ENCODE measurements at places on chromosomes 5 and 9. TPM values are rescaled to one million over a fixed set of nuclear protein-coding genes. Genes with fewer than 3 reads are reported as not detected.

- peak; percentile 72 for DNase-seq
Measured at GRCh38 chr5:132495667-132496190, 5.2 kb upstream of the IRF1 start.

GRCh38 chr5:126925482-126925881 is 104.9 kb downstream of the MARCHF3 start:
- DNase-seq, result no peak

- no peak for DNase-seq
Measured at GRCh38 chr9:112175796-112176315, 759 bp upstream of the SUSD1 start.

GRCh38 chr5:118968925-118969375 is 19.4 kb downstream of the DTWD2 start:
- DNase-seq, result no peak

GRCh38 chr9:108040783-108041182 is 551.2 kb upstream of the KLF4 start:
- DNase-seq, result no peak

- no peak for DNase-seq
Measured at GRCh38 chr5:113124265-113124664, 147.7 kb downstream of the DCP2 start.

GRCh38 chr5:134944630-134945029 is 23.1 kb upstream of the CATSPER3 start:
- DNase-seq, result no peak

GRCh38 chr9:100473276-100474081 is 530 bp downstream of the TMEFF1 start:
- no peak for DNase-seq

DNA sequence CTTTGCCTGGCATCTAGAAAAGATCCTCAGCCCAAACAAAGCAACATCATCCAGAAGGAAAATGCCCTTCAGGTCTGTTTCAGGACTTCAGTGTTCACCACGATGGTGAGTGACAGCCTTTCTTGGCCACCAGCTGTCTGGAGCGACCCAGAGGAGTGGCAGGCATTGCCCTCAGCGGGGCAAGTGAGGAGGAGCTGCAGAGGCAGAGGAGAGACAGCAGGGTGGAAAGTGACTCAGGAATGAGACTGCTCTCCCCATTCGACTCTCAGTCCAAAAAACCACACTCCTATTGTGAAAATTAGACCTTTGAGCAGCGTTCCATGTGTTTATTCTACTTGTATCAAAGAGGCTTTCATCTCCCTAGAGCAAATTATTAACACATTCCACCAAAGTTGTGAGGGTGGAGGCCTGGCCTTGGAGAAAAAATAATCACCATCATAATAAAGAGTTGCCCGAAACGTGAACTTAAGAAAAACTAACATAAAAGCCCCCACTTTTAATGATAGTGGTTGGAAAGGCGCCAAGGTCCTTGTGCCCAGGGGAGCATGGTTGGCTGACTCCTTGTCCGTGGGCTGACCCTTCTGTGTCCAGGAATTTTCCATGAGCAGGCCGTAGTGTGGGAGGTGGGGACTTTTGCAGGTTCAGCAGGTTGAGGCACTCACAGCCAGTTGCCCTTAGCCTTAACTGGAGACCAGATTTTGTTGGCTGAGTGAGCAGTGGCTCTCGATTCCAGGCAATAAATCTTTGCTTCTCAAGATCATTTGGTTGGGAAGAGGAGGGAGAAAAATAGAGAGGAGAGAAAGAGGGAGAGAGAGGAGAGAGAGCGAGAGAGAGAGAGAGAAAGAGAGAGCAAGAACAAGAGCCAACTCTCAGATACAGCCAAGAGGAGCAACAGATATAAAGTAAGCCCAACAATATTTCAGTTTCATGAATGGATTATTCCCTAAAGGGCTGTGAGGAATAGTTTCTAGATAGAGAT is 125.9 kb upstream of the ANKRD55 start:
- no peak for DNase-seq

Gene ZNF484
- total RNA-seq, result 16.6 TPM

Gene FOXD4L4
- total RNA-seq, result 0.07 TPM

Gene GPR21
- 0.49 TPM for total RNA-seq

Gene FAM163B
- not detected for total RNA-seq

Gene TLR4
- total RNA-seq, result 0.22 TPM

Gene LECT2
- not detected for total RNA-seq

Data from NCI-H460 (cell line).